LNCaP clone FGC (cell line): ENCODE measurements at places on chromosomes 7 and 10.

- no peak for DNase-seq
Measured at GRCh38 chr10:112653215-112653614, 206.2 kb downstream of the VTI1A start.

DNA sequence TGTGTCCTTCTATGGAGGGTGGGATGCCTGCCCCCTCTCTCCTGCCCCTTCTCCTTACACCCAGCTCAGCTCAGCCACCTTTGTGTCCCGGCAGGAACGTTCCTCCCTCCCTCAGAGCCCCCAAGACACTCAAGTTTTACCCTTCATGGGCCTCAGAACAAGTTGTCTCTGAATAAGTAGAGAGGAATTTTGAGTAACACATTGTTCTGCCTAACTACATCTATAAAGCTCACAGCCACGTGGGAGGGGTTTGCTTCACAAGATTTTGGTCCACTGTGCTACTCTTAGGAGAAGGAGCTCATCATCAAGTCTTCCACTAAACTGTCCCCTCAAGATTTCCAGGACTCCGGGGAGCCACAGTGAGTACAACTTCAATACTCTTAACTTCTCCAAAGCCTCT is 51.6 kb upstream of the ZNF32 start:
- DNase-seq, result no peak

DNA sequence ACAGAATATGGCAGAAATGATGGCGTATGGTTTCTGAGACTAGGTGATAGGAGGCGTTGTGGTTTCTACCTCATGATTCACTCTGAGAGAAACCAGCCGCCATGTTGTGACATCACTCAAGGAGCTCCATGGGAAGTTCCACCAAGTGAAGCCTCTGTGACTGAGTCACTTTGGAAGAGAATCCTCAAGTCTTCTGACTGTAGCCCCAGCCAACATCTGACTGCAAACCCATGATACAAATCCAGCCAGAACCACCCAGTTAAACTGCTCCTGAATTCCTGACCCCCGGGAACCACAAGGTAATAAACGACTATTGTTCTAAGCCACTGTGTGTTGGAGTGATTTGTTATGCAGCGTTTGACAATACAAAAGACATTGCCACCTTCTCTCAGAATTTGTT is 91.1 kb upstream of the CARD11 start:
- DNase-seq, result no peak

- DNase-seq, result no peak
Measured at GRCh38 chr7:99325001-99325493, 651 bp upstream of the ARPC1A start.

- no peak for DNase-seq
Measured at GRCh38 chr10:113539789-113540188, 13.1 kb upstream of the HABP2 start.

DNA sequence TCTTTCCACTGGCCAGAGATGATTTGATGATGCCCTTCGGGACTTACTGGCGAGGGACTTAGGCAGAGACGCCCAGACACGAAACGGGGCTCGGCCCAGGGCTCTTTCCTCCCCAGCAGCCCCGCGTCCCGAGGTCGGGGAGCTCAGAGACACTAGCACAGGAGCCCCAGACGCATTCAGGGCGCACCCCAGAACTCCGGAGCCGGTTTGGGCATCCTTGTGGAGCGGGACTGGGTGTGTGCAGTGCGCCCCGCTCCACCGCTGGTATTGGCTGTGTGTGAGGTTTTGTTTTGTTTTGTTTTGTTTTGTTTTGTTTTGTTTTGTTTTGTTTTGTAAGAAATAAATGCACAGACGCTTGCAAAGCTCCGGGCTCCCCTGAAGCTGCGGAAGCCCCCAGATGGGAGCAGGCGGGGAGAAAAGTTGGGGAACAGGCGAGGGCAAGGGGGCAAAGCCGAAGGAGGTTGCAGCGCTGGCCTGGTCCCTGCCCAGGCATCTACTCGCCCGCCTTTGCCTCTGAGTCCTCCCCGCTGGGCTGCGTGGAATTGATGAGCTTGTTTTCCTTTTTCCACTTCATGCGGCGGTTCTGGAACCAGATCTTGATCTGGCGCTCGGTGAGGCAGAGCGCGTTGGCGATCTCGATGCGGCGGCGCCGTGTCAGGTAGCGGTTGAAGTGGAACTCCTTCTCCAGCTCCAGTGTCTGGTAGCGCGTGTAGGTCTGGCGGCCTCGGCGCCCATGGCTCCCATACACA is 1.9 kb upstream of the HOXA5 start:
- no peak for DNase-seq
